ENCODE measurements at places on chromosomes 6 and 20.

DNA sequence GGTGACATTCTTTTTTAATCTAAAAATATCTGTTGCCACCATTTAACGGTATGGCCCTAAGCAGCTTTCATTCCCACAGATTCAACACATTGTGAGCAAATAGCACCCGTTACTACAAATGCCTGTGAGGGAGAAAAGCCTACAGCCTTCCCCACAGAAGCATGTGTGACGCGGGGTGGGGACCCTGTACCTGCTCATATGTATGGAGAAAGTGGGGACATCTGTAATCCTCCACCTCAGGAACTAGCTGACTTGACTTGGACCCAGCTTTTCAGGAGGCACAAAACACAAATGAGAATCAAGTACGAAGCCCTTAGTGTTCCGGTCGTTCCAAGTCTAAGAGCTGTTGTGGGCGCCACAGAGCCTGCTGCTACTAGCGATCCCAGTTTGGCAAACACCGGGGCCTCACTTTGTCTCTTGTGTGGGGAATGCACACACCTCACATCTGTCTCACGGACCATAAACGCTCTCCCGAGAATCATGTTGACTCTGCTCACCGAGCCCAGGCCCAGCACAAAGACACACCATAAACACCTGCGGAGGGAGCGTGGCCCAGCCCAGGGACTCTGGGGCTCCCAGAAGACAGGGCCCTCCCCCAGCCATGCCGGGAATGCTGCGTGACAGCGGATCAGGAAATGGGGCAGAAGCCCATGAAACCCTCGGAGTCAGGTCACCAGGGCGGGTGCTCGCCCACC is 21.6 kb downstream of the DLL1 start:
- no peak for DNase-seq

DNA sequence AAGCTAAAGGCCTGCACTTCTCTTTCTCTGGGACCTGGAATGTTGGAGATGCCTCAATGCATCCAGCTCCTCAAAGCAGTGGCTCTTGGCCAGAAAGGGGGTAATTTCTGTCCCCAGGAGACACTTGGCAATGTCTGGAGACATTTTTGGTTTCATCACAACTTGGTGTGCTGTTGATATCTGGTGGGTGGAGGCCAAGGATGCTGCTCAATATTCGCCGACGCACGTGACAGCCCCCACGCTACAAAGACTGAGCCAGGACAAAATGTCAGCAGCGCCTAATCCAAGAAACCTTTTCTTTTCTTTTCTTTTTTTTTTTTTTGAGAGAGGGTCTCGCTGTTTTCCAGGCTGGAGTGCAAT is 79.8 kb downstream of the SULF2 start:
- DNase-seq: no peak

- no peak for DNase-seq
These were observed 22.1 kb downstream of the PABPC1L start for GRCh38 chr20:44931911-44932310.

DNA sequence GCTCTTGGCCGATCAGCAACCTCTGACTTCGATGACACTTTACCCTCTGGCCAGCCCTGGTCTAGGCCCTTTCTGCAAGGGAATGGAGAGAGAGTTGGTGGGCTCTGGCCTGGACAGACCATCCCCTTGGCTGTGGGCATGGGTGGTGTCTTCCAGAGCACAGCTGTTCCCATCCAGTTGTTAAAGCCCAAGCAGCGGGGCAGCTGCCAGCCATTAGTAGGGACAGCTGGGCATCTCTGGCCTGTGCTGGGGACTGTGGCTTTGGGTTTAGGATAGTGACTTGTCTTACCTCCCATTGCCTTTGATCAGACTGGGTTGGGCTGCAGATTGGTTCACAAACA is 2.8 kb downstream of the CDC25B start:
- DNase-seq: no peak

DNA sequence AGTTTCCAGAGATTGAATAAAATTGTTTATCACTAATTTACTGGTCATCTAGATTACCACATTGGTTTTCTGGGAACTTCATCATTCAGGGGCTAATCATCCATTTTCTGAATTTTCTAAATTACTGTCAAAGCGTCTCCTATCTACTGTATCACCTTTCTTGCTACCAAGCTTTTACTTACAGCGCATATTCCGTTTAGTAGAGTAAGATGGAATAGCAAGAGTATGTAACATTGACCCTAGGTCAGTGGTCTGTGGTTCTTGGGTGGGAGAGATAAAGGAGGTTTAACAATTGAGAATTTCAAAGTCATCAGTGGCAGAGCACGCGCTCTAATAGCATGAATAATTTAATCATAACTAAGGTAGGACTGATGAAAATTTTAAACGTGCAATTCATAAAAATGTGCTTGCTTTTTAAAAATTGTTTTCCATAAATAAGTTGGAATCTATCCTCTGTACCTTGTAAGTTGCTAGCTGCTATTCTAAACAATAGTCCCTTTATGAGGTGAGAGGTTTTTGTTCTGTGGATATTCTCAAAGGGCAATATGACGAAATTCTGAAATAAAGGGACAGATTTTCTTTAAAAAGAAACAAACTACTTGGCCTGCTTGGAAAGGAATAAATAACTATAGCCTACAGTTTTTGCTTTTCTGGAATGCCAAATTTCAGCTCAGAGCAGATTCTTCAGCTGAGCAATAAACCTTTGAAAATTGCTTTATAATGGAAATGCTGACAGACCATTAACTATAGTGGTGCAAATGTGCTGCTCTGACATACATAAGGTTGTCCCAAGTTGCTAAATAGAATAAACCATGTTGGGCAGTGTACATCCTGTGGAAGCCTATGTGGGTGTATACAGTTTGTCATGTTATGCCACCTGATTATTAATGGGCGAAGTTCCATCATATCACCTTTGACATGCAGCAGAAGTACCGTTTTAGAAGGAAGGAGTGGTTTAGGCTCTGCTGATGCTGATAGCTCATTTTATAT is 84.1 kb downstream of the ZFAND3 start:
- DNase-seq: no peak

- no peak for DNase-seq
These were observed 8.3 kb upstream of the FOXC1 start for GRCh38 chr6:1601158-1602048.

DNA sequence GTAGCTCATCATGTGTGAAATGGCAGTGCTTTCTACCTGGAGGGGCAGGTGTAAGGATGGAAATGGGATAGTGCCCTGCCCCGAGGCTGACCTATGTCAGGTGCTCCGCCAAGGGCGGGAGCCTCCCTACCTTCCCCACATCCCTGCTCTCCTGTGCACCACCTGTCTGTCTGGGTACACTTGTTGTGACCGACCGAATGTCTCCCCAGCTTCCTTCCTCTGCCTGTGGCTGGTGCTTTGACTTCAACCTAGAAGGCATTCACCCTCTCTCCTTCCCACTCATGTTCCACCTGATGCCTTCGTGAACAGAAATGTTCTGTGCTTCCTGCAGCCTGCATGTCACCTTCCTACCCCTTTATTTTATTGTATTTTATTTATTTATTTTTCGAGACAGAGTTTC is 114.8 kb downstream of the SCML4 start:
- DNase-seq: no peak

All from kidney tubule cell (primary cell).